ENCODE measurements at places on chromosomes 6 and 20.
A peak's percentile ranks its signal among the peaks of the same experiment; 100 is the strongest.

DNA sequence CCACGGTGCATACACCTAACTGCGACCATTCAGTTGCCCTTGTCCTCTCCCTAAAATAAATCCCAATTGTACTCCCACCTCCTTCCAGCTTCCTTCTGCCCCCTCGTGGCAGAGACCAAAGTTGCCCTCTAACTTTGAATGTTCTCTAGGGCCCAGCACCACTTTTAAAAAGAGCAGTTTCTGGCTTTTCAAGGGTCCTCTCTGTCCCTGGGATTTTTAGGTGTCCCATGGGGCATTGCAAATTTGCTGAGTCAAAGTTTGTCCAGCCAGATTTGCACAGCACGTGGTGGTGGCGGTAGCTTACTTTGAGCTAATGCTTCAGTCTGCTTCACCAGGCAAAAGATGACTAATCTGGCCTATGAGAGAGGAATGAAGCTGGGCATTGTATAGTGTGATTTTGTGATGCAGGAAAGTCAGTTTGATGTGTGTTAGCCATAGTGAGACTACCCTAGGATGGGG lies 100.2 kb downstream of the PERP start:
- DNase-seq = no peak

GRCh38 chr6:107231243-107231642 lies 115.9 kb upstream of the BEND3 start:
- no peak for DNase-seq

GRCh38 chr6:142187209-142187608 lies 40.1 kb downstream of the VTA1 start:
- no peak for DNase-seq

- no peak for DNase-seq
Measured at GRCh38 chr6:33861722-33862121, 57.9 kb upstream of the MLN start.

- no peak for DNase-seq
Measured at GRCh38 chr6:656460-657252, at the start of gene HUS1B. Gene HUS1B, minus strand, starts transcription at chr6:657100. Its CDS starts 156 bp downstream, at chr6:656944.

DNA sequence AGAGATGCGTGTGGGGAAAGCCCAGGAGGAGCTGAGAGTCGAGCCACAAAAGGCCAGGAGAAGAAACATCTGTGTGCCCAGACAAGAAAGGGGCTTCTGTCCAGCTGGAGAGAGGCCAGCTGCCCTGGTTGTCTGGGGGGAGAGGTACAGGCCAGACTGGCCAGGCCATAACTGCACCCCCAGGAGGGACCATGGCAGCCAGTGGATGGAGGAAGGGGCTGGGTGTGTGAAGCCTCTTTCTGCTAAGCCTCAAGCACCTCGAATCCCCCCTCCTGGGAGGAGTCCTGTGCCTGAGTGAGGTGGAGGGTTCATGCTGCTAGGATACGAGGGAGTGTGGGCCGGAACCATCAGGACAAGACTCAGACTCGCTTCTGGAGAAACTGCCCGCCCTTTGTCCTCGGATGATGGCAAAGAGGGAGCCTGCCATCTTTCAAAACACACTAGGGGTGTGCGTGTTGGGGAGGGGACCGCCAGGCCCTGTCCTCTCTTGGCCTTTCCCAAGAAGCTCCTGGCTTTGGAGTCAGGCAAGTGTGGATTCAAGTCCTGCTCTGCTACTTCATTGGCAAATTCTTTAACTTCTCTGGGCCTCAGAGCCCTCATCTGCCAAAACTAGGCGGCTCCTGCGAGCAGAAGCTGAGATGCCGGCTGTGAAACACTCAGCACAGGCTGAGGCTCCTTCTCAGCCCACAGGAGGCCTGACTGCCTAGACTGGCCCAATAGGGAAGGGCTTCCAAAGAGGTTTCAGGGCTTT lies 90.3 kb downstream of the ASXL1 start:
- DNase-seq = peak; percentile 39

- DNase-seq = no peak
Measured at GRCh38 chr6:150328744-150329405, 39.9 kb upstream of the IYD start.

DNA sequence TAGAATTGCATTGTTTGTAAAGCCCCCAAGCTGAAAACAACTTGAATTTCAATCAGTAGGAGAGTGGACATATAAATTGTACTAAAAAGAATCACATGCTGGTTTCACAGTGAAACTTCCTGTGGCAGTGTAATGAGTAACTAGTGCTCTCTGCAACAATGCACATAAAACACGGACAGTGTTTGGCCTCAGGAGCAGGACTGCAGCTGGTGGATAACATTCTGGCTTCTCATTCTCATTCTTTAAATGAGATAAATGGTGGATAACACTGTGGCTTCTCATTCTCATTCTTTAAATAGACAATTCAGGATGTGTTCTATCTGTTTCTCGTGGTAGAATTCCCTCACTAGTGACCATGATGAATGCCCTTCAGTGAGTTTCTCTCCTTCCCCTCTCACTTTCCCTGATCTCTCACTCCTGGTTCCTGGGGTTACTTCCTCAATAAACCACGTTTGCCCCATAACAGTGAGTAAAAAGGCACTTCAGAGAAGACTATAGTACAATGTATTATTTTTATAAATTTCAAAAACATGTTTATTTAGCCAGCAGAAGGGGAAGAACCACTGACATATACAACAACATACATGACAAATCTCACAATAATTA lies 59.9 kb downstream of the SLC22A2 start:
- DNase-seq = no peak

DNA sequence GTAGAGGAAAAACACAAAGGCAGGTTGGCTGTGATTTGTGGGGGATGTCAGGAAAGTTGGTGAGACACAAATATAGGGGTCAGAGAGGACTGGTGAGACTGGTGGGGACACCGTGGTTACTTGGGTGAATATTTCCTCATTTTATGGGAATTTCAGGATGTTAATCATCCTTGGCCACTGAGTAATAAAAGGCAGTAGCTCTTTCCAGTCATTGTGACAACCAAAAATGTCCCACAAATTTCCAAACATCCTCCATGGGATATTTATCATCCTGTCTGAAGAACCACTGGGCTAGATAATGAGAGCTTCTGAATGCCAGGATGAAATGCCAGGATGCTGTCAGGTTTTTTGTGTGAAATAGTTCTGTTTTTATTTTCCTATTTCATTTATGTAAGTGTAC lies 374.1 kb downstream of the CD109 start:
- DNase-seq = no peak

GRCh38 chr6:89410788-89411144 lies 1.3 kb downstream of the RRAGD start:
- DNase-seq = no peak

DNA sequence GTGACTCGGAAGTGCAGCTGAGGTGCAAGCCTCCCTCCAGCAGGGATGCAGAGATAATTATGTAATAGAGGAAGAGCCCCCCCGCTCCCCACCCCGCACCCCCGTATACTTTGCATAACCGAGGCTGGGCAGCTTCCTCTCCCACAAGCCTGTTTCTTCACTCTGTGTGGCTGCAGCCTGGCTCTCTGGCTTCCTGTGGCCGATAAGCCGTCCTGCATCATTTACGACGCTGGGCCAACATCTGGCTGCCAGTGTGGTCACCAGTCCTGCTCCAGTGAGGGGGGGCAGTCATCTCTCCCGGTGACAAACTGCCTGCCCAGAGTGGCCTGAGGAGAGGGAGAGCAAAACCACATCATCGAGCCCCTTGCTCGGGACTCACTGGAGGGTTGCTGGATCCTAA lies 59.2 kb downstream of the RBM38 start:
- DNase-seq = peak; percentile 56

DNA sequence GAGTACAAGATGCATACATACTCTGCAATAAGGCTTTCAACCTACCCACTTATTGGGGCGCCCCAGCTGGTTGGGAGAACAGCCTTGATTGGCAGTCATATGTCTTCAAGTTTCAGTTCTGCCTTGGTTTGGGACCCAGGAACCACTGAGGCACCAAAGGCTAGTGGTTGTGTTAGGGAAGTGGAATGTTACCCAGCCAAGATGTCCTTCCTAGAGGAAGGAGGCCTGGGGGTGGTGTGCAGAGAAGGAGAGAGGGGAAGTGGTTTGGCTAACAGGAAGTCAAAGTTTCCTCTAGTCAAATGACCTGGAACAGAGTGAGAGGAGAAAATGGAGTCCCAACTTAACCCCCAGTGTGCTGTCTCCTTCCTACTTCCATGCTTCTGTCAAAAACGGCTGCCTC lies 59.4 kb downstream of the CD164 start:
- DNase-seq = no peak

DNA sequence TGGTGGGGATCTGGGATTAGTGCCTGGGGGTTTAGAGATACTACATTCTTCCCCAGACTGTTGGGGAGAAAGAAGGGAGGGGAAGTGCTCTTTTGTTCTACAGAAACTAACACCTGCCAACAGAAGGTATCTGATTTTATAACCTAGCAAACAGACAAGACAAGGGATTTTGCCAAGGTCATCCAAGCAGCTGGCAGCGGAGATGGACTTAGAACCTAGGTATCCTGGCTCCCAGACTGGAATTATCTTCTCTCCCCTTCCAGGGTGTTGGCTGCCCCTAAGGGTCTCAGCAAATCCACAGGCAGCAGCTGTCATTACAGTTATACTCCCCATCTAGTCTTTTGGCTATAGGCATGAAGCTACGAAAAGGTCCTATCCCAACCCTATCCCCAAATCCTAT lies 8.4 kb downstream of the SDC4 start:
- DNase-seq = no peak

GRCh38 chr6:3336859-3337515 lies 78.2 kb downstream of the PSMG4 start:
- no peak for DNase-seq

DNA sequence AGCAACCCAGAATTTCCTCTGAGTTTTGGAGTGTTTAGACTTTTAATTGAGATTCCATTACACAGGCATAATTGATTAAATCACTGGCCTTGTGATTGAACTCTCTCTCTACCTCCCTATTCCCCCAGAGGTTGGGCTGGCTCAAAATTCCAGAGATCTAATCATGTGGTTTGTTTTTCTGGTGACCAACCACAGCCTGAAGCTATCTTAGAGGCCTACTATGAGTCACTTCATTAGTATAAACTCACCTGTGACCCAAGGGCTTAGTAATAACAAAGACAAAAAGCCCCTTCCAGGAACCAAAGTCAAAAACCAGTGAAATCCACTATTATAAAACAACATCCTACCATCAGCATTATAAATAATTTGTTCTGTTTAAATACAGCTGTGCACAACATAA lies 992.5 kb upstream of the CITED2 start:
- no peak for DNase-seq

DNA sequence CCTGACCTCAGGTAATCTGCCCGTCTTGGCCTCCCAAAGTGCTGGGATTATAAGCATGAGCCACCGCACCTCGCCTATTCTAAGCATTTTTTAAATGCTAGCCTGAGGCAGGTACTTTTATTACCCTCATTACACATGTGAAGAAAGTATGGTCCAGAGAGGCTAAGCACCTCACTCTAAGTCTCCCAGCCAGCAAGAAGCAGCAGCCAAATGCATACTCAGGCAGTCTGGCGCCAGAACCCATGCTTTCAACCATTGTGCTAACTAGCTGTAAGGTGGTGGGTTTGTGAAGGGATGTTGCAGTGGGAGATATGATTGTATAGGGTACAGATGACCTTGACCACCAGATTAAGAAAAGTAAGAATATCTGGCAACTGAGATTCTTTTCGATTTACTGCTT lies 26.1 kb upstream of the RIPOR2 start:
- DNase-seq = no peak

DNA sequence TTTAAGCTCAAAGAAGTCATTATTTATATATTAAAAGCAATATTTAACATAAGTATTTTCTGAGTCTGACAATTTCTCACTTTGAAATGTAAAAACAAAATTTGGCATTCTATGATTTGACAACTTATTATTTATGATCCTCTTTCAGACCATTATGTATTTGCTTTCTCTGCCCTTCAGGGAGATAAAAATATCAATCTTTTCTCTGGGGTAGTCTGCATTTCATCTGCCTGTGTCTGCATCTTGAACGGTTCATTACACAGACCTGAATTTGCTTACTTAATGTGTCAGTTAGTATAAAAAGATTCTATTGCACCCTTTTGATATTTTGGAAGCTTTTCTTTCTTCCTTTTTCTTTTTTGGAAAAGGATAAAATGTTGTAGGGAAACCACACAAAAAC lies 354.0 kb upstream of the RGS17 start:
- no peak for DNase-seq

DNA sequence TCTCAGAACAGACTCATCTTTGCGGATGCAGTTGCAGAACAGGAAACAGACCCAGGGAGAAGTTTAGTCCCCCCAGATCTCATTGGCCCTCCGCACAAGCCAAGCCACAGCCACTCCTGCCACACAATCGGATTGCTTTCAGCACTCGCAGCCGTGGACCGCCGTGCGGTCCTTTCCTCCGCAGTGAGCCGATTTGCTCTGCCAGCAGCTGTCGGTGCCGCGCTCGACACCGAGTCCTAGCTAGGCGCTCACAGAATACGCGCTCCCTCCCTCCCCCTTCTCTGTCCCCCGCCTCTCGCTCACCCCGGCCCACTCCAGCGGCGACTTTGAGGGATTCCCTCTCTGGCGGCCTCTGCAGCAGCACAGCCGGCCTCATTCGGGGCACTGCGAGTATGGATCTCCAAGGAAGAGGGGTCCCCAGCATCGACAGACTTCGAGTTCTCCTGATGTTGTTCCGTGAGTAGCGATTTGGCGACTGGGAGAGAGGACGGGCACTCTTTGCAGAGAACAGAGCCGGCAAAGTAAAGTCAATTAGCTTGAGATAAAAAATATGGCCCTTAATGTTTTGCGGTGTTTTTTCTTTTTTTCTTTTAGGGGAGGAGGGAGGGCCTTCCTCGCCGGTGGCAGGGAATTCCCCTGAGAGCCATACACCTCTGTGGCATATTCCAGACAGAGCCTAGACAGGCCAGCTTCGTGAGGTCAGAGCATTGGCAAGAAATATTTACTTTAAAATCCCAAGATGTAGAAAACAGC lies at the start of gene LAMP5:
Gene LAMP5 (plus strand): TSS at position 130 of the 753 bp plus-strand sequence. CDS start 263 bp downstream, at position 393.
- DNase-seq = peak; percentile 15

GRCh38 chr6:39144481-39145173 lies 29.6 kb upstream of the SAYSD1 start:
- DNase-seq = no peak

- peak; percentile 9 for DNase-seq
Measured at GRCh38 chr6:112443179-112444065, 96.3 kb downstream of the RFPL4B start.

DNA sequence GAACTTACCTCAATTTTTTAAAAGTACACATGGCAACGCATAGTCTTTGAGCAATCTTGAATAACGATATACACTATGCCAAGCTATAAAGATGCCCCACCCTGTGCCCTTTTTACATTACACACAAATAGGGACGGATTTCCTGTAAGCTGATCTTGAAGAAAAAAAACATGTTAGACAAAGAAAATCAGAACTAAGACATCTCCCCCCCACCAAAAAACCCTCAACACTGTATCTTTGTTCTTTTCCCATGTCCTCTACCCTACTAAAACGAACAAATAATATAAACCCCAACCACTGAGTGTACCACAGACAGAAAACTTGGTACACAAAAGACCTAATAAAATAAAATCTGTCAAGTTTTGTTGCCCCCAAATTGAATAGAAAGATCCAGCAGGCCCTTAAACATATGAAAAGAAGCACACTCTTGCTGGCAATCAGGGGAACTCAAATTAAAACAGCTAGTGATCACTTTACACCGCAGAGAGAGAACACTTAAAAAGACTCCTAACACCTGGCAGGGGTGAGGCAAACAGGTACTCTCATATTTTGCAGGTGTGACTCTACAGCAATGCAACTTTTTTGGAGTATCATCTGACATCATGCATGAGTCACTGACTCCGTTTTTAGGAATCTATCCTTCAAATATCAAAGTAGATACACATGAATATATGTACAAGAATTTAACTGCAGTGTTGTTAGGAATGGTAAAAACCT lies 29.6 kb downstream of the BACH2 start:
- DNase-seq = no peak

- DNase-seq = no peak
Measured at GRCh38 chr6:157037165-157037564, 260.0 kb downstream of the ARID1B start.

- DNase-seq = no peak
Measured at GRCh38 chr6:128713461-128713860, 169.5 kb upstream of the LAMA2 start.

Measured in left colon (tissue), 2 donors.